ENCODE measurements at places on chromosomes 4 and X.

- no peak for DNase-seq
Observed at GRCh38 chrX:48683411-48683982, at the start of gene WAS. Gene WAS, plus strand, starts transcription at chrX:48683799. Its CDS starts 55 bp downstream, at chrX:48683854.

DNA sequence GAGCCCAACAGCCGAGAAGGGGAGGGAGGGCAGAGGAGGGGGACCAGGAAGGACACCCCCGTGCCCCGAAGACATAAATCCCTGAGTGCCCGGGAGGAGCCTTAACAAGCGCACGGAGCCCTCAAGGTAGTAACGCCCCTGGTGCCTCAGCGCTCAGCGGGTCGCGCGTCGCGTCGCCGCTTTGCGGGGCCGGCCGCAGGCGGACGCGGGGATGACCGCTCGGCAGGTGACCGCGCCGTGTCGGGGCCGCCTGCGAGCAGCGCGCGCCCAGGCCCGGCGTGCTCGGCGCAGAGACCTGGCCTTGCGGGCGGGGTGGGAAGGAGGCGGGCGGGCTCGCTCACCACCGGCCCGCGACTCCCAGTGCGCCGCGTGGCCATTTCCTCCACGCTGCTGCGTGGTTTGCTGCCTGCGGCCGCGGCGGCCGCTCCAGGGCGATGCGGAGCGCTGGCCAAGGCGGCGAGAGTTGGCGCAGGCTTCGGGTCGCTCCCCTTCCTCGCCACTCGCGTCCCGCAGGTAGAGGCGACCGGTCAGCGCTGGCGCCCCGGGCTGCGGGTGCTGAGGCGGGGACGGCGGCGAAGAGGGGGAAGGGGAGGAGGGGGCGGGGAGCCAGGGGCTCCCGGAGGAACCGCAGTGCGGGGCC, 632 bp downstream of the CCSER1 start:
- DNase-seq, result no peak

DNA sequence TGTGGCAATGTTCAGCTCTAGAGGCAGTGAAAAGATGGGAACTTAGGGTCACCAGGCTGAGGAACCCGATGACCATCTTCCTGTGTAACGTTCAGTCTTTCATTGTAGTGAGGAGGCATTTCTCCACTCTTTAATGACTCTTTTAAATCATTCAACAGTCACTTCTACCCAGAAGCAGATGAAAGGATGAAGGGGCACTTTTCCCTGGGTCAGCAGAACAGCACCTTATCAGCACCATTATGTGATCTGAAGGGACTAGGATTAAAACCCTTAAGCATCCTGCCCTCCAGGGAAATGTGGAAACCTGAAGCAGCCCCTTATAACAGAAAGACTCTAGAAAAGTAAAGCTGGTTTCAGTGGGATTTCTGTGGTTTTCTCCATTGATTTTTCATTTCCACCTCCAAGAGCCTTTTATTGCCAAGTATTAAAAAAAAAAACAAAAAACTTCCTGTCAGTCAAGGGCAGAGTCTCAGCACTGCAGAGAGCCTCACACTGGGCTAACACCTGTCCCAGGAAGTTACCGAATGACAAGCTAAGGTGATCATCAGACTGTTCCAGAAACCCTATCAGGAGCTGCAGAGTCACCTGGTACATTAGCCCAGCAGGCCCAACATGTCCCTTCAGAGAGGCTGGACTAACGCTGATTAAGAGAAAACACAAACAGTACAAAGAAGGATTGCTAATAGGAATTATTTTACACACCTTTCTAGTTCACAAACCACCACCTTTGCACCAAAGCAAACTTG, 185.9 kb downstream of the SHROOM3 start:
- DNase-seq, result no peak

GRCh38 chr4:76607266-76607799, 172.3 kb downstream of the SHROOM3 start:
- DNase-seq, result peak; percentile 73

DNA sequence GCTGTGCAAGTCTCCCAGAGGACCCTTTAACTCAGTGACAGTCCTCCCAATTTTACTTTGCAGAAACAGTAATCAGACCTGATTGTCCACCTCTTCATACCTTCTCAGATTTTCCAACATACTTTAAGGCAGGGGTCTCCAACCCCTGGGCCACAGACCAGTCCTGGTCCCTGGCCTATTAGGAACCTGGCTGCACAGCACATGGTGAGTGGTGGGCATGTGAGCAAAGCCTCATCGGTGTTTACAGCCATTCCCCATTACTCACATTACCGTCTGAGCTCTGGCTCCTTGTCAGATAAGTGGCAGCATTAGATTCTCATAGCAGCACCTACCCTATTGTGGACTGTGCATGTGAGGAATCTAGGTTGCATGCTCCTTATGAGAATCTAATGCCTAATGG, 74.3 kb downstream of the TECRL start:
- no peak for DNase-seq

DNA sequence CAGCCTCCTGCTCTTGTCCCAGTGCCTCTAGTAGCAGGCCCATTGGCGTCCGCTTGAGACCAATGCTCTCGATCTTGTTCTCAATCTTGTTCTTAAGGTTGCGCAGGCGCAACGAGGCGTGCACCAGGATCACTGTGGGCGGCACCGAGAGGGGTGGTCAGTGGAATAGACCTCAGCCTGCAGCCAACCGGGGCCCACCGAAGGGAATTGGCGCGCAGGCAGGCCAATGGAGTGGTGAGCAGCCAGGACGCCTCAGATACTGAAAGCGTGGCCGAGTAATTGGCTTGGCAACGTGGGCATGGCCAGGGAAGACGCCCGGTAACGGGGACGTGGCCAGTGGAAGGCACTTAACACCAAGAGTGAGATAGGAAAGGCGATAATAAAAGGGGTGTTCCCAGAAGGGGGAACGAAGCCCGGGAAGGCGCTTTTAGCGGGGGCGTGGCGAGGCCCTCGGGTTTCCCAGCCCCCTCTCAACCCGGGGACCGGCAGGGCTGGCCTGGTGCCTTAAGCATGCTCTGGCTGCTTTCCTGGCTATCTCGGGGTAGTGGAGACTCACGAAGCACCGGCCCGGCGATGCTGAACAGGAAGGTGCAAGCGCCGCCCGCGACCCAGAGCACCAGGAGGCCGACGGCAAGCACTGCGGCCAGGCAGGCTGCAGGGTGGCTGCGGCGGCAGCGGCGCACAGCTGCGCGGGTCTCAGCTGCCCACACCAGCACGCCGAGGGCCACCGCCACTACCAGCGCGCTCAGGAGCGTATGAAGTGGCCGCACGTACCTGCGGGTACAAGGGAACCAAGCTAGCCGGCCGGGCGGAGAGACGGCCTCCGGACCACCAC, 1.7 kb downstream of the PRAF2 start:
- no peak for DNase-seq

GRCh38 chr4:96150466-96150865, 310.6 kb downstream of the PDHA2 start:
- no peak for DNase-seq

GRCh38 chr4:142314247-142314646, 531.9 kb downstream of the INPP4B start:
- DNase-seq, result no peak

GRCh38 chr4:90537491-90537890, 410.3 kb downstream of the CCSER1 start:
- no peak for DNase-seq

- DNase-seq, result no peak
Observed at GRCh38 chrX:150337026-150337425, 26.1 kb upstream of the MAMLD1 start.

- no peak for DNase-seq
Observed at GRCh38 chr4:146548443-146548842, 26.7 kb upstream of the SLC10A7 start.

DNA sequence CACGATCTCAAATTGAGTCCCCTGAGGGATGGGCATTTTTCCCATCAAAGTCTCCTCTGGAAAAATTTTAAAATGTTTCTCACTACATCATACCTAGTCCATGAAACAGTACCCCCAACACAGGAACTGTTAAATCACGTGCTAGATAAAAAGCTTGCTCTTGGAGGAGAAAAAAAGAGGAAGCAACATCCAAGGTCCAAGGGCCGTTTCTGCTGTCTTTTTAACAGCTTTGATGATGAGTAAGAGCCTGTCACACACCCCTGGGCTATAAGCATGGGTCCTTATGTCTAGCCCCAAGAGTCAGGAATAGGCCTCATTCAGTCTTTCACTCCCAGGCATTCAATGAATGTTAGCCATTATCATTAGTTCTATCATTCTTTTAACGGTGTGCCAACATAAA, 128.9 kb downstream of the SH3KBP1 start:
- DNase-seq, result no peak

DNA sequence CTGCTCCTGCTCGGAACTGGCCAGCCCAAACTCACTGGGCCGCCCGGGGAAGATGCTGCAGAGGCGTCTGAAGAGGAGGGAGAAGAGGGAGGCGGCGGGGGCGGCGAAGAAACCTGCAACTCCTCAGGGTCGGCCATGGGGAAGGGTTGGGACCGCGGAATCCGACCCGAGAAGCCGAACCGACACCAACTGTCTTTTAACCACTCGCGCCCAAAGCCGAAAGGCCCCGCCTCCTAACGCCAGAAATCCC, at the start of gene C4orf46:
TSS of gene C4orf46 (minus strand) at position 223 of the 250 bp plus-strand sequence. CDS start at position 137, 86 bp downstream.
- no peak for DNase-seq

DNA sequence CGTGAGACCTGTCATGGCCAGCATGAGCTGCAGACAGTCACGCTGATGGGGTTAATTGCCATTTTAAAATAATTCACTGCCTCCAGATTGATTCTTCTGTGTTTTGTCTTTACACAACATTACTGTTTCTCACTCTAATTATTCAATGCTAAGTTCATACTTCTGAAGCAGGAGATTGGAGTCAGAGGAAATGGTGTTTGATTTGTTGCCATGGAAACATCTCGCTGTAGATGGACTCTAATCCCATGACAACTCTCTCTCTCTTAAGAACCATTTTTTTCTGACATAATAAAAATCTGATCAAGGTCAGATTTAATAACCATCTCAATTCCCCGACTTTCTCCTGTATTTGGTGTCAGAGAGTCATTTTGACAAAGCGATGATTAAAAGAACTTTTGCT, 209.0 kb downstream of the IDS start:
- DNase-seq, result no peak

DNA sequence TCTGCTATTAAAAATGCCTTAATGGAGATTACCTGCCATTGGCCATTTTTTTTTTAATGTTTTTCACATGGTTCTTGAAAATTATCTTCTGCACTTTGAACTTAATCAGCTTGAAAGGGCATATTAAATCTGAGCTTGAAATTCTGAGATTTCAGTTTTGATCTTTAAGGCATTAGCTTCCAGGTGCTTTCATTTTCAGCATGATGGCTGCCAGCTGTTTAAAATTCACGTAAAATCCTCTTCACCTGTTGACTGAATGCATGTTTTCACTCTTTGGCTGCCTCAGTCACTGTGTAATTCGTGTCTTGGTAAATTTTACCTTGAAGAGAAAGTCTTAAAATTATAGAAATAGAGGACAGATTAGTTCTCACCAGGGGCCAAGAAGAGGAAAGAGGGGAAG, 39.6 kb downstream of the SMAD1 start:
- no peak for DNase-seq

DNA sequence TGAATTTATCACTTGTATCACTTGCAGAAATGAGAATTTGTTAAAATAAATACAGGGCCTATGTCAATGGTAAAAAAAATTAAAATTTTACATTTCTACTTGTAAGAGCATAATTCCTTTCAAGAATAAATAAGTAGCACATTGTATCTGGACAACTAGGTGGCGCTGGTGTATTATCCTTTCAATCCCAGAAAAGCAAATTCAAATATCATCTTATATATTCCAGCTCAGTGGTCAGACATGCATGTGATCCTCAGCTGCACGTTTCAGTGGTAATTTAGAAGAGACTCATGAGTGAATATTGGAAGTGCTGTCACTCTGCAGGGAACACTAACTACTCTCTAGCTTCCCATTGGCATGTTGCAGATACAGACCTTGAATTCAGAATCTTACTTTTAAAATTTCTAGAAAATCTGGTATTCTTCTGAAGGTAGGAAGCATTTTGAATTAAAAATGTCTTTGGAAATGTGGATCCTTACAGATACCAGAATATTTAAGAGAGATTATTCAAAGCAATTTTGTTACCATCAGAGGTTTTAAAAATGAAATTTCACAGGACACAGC, 1414.7 kb upstream of the TENM3 start:
- DNase-seq, result peak; percentile 54

DNA sequence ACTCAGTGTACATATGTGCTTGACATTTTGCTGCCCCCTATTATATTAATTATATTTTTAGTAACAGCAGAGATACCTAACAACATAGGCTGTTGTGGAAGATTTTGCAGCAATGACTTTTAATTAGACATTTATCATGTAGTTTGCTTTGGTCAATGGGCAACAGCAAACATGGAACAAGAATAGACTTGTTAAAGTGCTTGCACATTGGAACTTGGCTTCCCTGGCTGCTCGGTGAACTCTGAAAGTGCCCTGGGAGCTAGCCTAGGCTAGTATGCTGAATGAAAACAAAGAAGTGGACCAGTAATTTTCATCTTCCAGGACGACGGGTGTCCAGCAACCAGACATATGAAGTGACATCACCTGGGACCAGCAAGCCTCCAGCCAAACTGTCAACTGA, 1157.1 kb downstream of the ARAP2 start:
- no peak for DNase-seq

GRCh38 chrX:32687379-32687778, 524.0 kb downstream of the DMD start:
- no peak for DNase-seq
